ENCODE measurements at places on chromosomes 3 and 15.

GRCh38 chr3:183653209-183654064 lies 18.0 kb downstream of the KLHL24 start:
- no peak for DNase-seq

DNA sequence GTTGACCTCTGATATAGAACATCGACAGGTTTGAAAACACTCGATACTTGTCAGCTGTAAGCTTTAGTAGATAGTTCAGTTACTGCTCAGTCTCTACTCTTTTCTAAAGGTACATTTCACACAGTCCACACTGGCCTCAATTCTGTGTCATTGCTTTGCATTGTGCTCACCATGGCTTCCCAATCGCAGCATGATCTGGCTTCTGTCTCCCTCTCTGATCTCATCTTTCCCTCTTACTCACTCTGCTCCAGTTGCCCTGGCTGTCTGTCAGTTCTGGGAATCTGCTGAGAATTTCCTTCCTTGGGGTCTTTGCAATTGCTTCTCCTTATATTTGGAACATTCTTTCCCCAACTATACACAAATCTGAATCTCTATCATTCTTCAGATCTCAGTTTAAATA lies 80.6 kb downstream of the GTF2E1 start:
- no peak for DNase-seq

- DNase-seq, result no peak
Measured at GRCh38 chr3:177753451-177754155, 556.3 kb upstream of the TBL1XR1 start.

DNA sequence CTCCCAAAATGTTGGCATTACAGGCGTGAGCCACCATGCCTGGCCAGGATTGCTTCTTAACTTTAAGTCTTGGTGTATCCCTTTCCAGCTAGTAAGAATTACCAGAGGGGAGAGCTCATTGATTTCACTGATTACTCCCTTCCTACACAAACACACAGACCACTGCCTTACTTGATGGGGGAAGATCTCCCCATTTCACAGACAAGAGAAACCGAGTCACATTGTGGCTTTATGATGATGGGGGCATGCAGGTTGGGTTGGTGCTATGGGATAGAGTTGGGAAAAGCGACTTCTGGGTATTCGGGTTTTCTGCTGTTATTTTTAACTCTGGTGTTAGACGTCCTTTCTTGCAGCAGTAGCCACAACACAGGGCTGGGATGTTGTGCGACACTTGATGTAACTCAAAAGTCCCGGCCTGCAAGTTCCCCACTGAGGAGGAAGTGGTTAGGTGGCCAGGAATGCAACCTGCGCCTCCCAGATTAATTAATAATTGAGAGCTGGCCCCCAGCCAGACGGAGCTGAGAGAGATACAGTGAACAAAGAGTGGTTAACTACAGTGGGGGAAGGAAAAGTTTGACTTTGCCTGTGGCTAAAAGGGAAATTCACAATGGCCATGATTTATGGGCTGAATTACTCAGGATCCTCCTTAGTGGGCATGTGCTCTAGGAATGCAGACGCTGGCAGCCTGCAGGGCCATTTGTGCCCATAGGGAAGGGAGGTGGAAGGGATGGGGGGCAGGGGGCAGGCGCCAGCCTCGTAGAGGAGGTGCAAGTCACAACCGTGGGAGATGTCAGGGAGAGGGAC lies 63.6 kb downstream of the SMAD6 start:
- no peak for DNase-seq

GRCh38 chr15:88841236-88841635 lies 38.0 kb downstream of the ACAN start:
- no peak for DNase-seq

DNA sequence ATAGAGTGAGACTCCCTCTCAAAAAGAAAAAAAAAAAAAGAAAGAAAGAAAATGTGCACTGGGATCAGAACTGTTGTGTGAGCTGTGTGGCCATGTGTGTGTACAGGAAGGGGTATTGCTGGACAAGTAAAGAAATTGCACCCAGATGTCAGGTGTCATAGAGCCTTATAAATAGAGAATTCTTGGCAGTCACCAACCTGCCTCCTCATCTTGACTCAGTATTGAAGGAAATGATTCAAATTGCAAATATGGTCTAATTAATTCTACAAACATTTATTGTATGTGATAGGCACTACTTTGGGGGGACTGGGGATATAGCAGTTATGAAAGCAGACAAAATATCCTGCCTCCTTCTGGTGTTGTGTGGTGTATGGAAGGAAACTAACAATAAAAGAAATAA lies 243.8 kb upstream of the TTC14 start:
- no peak for DNase-seq

GRCh38 chr3:179666030-179666429 lies 13.2 kb downstream of the USP13 start:
- no peak for DNase-seq

GRCh38 chr3:115415246-115415996 lies 207.9 kb upstream of the GAP43 start:
- DNase-seq, result no peak

Data from CD4-positive, alpha-beta T cell treated with Interleukin-2 at 100 ng/mL for 4 hours (primary cell).